Muscle of arm (tissue), 14 donors: ENCODE measurements at places on chromosomes 12 and 14.

GRCh38 chr14:93011141-93011529, 88.2 kb downstream of the CHGA start:
- DNase-seq = no peak

DNA sequence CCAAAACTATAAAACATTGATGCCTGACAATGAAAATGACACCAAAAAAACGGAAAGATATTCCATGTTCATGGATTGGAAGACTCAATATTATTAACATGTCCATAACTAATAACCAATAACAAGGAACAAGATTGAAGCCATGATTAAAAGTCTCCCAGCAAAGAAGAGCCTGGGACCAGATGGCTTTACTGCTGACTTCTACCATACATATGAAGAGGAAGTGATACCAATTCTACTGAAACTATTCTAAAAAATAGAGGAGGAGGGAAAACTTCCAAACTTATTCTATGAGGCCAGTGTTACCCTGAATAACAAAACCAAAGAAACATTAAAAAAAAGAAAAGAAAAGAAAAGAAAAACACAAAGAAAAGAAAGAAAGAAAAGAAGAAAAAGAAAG, 54.6 kb upstream of the ATF7IP start:
- no peak for DNase-seq

DNA sequence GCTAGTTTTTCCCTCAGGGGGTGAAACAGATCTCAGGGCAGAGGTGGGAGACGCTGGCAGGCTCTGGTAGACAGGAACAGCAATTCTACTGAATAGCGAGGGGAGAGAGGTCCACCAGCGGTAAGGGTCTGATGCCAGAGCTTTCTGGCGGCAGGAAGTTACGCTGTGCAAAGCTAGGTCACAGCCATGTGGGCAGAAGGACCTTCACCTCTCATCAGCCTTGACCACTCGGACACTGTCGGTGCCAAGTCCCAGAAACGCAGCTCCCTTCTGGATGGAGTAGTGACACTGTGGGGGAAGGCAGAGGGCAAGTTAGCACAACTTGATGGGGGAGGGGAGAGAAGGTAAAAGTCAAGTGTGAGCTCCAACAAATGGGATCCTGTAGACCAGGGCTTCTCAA, 10.3 kb upstream of the ZNF740 start:
- no peak for DNase-seq

DNA sequence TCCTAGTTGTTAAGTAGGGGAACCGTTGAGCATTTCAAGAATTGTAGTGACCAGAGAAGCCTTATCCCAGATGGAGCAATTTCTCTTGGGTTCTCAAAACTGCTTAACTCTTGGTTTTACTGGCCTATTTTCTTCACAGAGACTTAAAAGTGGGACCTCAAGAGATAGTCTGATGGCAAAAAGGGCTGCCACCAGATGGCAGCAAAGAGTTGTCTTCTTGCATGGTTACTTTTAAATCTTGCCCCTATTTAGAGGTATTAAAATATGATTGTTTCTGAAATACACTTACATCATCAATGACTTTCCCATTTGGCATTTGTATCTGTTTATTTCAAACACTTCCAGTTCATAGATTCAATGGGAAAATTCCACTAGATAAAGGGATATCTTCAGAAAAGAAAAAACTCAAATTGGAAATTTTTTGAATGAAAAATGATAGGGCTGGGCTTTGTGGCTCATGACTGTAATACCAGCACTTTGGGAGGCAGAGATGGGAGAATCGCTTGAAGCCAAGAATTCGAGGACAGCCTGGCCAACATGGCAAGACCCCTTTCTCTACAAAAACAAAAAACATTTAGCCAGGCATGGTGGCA, 69.9 kb upstream of the CNTN1 start:
- DNase-seq = peak; percentile 65
